Substantia nigra (tissue), 51 donors: ENCODE measurements at places on chromosomes 1 and 21.

GRCh38 chr1:65435987-65436386, 15.5 kb downstream of the LEPR start:
- DNase-seq = no peak

DNA sequence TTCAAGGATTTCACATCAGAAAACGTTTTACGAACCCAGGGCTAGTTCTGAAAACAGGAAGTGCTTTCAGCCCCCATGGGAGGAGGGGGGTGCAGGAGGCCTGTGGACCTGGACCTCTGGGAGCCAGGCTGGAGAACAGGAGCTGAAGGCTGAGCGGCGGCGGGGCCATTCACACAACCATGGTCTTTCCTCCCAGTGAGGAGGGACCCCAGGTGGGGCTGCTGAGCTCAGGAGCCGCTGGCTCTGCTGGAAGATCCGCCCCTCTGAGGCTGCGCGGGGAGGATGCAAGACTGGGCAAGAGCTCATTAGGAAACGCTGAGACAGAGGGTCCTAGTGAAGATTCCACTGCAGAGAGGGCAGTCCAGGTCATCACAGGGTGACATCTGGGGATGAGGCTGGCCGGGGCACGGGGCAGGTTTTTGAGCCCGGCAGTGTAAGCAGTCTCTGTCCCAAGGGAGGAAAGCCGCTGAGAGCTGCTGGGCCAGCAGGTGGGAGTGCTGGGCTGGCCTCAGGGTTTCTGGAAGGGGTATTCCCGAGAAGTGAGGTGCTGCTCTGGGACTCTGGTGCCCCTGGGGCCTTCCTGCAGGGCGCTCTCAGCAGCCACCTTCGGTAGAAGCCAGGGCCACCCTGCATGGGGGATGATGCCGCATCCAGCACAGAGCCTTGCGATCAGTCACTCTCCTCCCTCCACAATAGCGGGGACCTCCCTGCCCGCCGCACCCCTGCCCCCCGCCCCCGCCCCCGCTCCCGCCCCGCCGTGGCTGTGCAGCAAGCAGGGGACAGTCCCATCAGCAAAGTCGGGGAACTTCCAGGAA, 7.5 kb downstream of the MX2 start:
- no peak for DNase-seq

DNA sequence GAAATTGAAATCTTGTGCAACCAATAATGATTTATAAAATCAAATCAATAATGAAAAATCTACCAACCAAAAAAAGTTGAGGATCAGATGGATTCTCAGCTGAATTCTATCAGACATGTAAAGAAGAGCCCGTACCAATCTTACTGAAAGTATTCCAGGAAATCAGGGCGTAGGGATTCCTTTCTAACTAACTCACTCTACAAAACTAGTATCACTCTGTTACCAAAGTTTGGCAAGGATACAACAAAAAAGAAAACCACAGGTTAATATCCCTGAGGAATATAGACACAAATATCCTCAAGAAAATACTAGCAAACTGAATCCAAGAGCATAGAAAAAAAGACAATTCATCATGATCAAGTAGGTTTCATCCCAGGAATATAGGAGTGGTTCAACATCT, 52.8 kb upstream of the ADGRL4 start:
- DNase-seq = no peak

DNA sequence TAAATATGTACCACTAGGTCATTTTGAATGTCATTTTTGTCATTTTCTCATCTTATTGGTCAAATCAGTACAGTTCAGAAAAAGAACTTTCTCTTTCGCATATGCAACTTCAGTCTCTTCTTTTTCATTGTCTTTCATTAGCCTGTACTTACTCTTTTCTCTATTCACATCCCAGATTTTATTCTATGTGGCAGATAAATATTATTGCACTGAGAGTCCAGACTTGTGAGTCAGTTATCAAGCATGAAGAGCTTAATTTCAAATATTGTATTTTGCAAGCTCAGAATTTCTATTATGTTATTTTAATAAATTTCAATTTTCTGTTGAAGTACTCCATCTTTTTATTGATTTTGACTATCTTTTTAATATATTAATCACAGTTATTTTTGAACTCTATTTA, 105.2 kb upstream of the PALMD start:
- no peak for DNase-seq

- DNase-seq = no peak
Observed at GRCh38 chr1:218967836-218968235, 205.8 kb upstream of the LYPLAL1 start.

DNA sequence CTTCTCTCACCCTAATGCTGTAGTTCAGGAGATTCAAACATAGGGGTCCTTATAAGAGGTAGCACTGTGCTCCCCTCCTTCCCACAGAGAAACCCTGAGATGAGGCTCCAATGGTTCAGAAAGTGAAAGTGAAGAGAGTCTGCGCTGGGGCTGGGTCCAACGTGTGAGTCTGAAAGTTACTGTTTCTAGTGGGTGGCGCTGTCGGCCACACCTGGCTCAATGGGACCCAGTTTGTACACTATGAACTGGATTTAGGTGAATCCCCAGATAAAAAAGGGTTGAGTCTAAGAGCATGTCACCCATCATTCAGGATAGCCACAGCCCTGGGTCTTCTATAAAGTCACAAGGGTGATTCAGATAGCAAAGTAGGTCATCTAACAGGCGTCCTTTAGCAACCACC, 2.8 kb downstream of the SMCP start:
- no peak for DNase-seq

- DNase-seq = no peak
Observed at GRCh38 chr1:222224636-222225315, 323.1 kb downstream of the HHIPL2 start.

DNA sequence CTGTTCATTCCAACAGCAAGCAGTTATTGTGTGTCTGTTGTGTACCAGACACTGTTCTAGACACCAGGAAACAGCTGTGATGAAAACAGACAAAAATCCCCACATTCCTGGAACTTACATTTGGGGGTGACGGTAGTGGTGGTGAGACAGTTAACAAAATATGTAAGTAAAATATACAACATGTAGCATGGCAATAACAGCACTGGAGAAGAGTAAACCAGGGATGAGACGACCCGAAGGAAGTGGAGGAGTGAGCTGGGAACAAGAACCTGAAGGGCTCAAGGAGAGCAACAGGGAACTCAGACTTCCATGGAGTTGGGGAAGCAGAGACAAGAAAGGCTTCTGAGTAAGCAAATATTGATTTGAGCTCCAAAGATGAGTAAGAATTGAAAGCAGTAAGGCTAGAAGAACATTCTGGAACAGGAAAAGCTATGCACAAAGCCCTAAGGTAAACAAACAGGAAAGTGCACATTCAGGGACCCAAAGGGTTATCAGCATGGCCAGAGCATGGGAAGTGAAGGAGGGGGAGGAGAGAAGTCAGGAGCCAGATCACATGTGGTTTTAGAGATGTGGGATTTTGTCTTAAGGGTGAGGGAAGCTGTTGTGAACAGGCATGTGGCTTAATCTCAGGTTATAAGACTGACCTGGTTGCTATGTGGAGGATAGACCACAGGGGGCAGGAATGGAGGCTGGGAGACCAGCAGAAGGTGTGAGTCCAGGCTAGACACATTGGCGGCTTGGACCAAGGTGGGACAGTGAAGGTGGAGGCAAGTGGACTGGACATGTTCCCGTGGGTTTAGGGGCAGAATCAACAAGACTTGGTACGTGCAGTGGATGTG, 7.3 kb downstream of the CSF1 start:
- DNase-seq = no peak

DNA sequence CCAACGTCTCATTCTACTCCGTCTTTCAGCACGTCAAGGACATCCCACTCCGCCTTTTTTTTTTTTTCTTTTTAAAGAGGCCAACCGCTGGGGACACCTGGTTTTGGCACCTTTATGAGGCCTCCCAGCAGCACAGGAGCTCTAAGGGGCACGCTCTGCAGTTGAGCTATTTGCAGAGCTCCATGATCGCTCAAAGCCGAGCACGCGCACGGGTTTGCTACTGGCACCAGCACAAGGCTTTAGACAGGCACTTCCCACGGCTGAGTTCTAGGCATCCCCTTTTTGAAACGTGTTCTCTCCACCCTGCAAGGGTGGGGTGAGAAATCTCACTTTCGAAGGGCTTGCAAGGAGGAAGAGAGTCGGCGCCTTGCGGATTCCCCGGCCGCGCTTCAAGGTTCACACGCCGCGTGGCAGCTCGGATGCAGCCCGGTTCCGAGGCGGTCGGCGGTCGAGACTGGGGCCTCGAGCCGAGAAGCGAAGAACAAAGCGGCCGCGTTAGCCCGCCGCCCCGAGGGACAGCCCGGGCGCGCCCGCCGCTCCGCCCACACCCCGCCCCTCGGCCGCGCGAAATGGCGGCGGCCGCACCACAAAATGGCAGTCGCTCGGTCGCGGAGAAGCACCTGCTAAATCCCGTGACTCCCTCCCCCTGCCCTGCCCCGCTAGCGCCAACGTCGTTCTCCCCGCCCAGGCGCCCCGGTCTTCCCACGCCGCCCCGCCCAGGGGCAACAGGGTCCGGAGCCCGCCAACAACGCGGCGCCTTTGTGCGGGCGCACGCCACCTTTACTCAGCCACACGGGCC, 12.9 kb upstream of the SPEN start:
- DNase-seq = no peak

- no peak for DNase-seq
Observed at GRCh38 chr1:41440321-41441085, 44.0 kb downstream of the EDN2 start.

DNA sequence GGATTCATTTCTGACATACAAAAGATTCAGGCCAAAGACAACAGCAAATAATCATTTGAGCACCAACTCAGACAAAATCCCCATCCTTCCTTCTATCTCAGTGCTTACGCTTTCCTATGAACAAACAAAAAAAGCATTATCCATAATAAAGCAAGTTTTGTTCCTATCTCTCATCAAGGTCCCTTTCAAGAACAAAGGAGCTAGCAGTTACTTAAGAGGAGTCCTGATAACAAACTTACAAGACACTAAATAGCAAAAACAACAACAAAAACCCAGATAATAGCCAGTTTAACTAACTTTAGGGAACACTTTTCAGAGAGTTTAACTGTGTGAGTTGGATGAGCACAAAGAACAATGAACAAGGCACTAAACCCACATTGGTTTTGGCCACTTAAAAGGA, 10.5 kb downstream of the EVI5 start:
- no peak for DNase-seq

GRCh38 chr1:15704526-15705183, 20.5 kb downstream of the PLEKHM2 start:
- no peak for DNase-seq

DNA sequence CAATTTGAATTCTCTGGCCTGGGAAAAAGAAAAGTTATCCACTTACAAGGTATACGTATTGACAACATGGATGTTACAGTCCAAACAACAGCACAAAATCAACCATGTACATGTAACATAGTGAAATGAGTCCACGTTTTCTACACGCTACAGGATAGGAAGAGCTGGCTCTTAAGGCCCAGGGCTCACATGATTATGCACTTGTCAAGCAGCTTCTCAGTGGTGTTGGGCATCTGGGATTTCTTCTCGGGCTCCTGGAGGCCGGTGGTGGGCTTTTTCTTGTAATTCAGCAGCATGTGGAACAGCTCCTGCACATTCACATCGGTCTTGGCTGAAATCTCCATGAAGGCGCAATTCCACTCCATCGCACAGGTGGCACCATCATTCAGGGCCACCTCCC, 4.0 kb downstream of the DIRAS3 start:
- no peak for DNase-seq

DNA sequence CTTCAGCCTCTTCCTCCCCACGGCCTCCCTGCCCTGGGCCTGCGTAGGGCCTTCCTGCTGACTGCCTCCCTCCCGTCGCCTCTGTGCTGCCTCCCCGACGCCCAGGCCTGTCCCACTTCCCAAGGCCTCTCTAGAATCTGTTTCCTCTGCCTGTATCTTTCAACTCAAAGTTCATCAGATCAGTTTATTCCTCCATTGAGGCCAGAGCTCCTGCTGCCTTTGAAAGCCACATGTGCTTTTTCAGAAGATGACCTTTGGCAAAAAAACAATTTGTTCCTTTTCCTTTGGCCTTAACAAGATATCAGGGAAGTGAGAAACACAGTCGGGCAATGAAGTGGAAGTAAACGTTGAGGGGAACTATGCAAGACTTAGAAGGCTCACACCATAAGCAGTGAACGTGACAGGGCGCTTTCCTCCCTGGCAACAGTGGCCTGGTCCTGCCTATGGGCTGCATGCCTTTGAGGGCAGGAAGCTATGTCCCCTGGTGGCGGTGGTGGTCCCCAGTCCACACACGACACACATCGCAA, 85.9 kb downstream of the PSMG1 start:
- no peak for DNase-seq

GRCh38 chr1:158607296-158607695, 2.2 kb downstream of the OR10Z1 start:
- DNase-seq = no peak

DNA sequence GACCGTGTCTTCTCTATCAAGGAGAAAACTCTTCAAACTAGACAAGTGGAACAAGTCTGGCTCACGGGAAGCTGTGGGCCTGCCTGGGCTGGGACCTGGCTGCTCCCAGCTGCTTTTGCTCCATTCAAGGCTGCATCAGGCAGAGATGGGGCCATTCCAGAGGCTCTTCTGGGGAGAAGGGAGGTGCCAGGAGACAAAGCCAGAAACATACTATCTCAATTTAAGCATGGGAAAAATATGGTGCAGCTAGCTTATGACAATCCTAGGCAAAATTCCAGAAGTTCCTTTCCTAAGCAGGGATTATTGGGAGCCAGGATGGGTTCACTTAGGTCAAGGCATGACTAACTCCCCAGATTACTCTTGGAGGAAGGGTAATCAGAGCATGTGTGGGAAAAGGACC, 90.8 kb upstream of the SLC2A1 start:
- no peak for DNase-seq

DNA sequence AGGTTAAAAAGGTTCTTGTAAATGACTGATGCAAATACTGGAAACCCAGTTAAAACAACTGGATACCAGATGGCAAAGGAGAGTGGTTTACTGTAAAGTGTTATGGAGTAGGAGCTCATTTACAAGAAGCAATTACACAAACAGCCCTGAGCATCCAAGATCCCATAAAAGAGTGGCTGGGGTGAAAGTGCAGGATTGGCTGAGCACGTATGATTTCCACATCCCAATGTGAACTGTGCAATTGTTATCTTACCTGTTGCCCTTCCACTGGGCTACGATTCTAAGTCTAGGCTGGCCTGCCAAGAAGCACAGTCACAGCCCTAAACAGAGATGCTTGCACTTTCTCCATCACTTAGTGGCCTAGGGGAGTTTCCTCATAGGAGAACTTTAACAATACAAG, 277.6 kb upstream of the RUNX1 start:
- DNase-seq = no peak

DNA sequence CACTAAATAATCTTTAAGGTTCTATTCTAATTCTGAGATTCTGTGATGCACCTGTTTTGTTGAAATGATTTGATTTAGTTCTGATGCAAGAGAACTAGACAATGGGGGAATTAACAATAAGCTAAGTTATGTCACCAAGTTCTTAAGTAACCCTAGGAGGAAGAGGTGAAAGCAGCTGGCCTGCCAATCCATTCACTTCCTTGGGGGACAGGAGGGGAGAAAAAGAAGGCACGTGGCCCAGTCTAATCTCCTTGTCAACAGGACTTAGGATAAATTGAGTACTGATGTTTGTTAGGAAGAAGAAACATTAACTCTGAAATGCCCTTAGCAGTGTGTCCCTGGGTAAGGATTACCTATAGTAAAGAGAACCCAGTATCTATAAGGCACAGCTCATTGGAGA, 36.9 kb downstream of the TLCD4 start:
- no peak for DNase-seq
